ENCODE measurements at places on chromosomes 2 and 18.

DNA sequence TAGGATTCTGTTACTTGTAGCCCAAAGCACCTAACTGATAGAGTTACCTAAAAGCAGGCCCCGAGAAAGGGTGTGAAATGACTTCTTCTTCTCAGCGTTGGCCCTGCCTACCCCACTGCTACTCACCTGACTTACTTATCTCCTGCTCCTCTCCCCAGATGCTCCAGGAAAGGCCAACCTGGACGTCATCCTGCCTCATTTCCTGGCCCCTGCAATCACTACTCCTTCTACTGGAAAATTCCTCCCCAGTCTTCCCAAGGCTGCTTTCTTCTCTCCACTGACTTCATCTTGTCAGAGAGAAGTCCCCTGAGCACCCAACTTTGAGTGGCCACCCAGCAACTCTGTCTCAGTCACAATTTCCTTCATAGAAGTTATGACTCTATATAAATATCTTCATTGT lies 63.4 kb upstream of the KLF7 start:
- no peaks in the 10 kb centered on the region for H3K4me1 ChIP-seq
- no peaks in the 10 kb centered on the region for H3K27me3 ChIP-seq
- no peaks in the 10 kb centered on the region for H3K36me3 ChIP-seq
- no peak overlapping the region for H3K4me3 ChIP-seq
- DNase-seq, result no peak

GRCh38 chr2:205024822-205025518 lies 479.7 kb downstream of the PARD3B start:
- H3K36me3 ChIP-seq, result no peaks in the 10 kb centered on the region
- no peaks in the 10 kb centered on the region for H3K4me1 ChIP-seq
- no peak overlapping the region for H3K4me3 ChIP-seq

- H3K27me3 ChIP-seq, result no peaks in the 10 kb centered on the region
- no peaks in the 10 kb centered on the region for H3K4me1 ChIP-seq
Measured at GRCh38 chr2:108593547-108594098, 59.4 kb downstream of the LIMS1 start.

GRCh38 chr18:9898792-9899549 lies 13.2 kb downstream of the TXNDC2 start:
- H3K27me3 ChIP-seq, result no peaks in the 10 kb centered on the region
- H3K36me3 ChIP-seq, result no peaks in the 10 kb centered on the region
- no peaks in the 10 kb centered on the region for H3K4me1 ChIP-seq
- H3K4me3 ChIP-seq, result no peak overlapping the region

DNA sequence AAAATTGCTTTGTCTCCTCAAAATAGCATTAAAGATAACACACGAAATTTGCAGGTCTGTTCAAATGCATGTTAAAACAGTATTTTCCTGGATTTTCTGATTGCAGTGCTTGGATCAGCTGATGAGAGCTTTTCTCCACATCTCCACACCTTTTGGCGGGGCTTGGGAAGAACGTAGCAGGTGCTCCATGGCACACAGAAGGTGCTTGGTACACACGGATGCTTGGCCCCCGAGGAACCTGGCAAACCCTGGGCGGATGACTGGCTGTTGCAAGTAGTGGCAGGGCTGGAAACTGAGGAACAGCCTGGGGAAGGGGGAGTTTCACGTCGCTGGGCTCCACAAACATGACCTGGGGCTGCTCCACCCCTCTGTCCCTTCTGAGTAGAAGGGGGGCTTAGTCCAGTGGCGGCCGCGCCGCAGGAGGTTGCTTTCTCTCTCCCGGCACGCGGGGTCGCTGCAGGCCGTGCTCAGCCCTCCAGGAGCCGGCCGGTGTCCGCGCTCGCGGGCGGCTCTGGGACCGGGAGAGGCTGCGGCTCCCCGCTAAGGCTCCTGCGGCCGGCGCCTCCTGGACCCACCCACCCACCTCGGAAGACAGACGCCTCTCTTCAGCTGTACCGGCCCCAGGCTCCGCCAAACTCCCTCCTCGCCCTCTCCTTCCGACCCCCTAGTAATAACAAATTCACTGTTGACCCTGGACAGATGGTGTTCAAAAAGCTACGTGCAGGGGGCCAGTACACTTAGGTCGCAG lies 69.3 kb downstream of the MARCO start:
- H3K27ac ChIP-seq, result no peak overlapping the region
- H3K4me1 ChIP-seq, result no peaks in the 10 kb centered on the region
- no peaks in the 10 kb centered on the region for H3K36me3 ChIP-seq

DNA sequence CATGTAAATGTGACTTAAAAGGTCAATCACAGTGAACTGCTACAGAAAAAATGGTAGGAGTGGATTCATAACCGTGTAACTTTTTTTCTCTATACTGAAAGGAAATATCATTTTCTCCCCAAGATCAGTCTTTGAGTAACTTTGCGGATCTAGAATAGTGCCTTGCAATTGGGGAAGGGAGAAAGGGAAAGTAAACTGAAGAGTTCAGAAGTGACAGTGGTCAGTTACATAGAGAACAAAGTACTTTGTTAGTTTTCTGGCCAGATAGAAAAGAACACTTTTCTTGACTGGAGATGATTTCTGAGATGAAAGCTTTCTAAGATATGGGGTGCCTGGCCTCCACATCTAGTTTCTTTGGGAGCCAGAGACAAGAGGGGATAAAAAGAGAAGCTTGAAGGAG lies 26.6 kb downstream of the PARD3B start:
- DNase-seq, result no peak
- H3K27me3 ChIP-seq, result peaks cover 12% of the 10 kb centered on the region
- no peaks in the 10 kb centered on the region for H3K36me3 ChIP-seq
- H3K4me1 ChIP-seq, result no peaks in the 10 kb centered on the region
- no peak overlapping the region for H3K4me3 ChIP-seq

DNA sequence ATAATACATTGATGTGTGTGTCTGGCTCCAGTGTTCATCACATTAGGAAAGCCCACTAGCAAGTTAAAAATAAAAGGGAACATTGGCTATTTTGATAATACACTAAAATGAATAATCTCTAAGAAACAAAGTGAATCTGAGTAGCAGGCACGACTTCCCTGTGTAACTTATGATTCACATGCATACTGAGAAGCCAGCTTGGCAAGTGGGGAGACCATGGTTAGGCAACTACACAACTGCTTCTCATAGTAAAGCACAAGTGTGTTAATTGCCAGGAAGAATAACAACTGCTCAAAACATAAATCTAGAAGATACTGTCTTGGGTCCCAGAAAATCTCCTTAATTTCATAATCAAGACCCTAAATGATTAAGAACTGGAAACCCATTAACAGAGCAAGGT lies 4.0 kb downstream of the MYO5B start:
- DNase-seq, result no peak
- no peaks in the 10 kb centered on the region for H3K36me3 ChIP-seq
- H3K4me3 ChIP-seq, result no peak overlapping the region
- no peaks in the 10 kb centered on the region for H3K4me1 ChIP-seq
- H3K27ac ChIP-seq, result no peak overlapping the region

DNA sequence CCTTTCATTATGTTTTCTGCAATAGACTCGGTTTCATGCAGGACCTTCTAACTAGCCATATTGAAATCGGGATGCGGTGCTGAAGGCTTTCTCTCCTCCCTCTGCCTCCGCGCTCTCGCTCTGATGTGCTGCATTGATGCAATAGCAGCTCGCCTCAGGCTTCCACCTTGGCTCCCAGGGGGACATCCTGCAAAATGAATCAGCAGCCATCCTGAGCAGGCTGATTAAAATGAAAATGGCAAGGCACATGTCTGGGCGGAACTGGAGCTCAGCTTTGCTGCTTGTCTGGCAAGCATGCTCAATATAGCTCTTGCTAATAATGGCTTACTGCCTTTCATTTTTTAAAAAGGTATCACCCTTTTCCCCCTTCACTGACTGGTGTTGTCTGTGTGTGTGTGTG lies 806 bp upstream of the MYT1L start:
- no peaks in the 10 kb centered on the region for H3K4me1 ChIP-seq
- H3K4me3 ChIP-seq, result no peak overlapping the region
- no peaks in the 10 kb centered on the region for H3K36me3 ChIP-seq
- no peak for DNase-seq

Data from DND-41 (cell line).